ENCODE measurements at places on chromosomes 3 and 15. TPM values are rescaled to one million over a fixed set of nuclear protein-coding genes. Genes with fewer than 3 reads are reported as not detected.

DNA sequence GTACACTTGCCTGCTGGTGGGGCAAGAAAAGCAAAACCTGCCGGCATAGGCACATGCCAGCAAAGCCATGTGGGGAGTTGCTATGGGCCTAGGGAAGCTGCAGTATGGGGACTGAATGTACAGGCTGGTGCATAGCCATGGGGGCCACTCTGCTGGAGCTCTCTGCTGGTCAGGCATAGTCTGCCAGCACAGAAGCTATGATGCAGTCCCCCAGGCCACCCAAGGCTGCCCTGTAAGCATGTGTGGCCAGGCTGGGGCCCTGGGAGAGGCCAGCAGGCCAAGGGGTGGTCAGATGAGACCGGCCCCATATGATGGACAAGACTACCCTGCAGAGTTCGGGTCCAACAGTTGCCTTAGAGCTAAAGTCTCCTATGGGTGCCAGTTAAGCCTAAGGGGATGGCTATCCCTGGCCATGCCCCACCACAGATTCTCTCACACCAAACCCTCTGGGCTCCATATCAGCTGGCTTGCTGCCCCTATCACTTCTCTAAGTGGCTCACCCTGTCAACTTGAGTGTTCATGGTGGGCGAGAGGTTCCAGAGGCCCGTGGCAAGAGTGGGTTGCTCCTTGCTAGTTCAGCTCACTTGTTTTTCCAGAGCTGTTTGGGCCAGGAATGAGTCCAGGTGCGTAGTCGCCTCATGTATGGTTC, 41.8 kb downstream of the CEP63 start:
- DNase-seq = no peak

GRCh38 chr15:73906346-73907034, 19.8 kb upstream of the LOXL1 start:
- DNase-seq = no peak

- no peak for DNase-seq
Measured at GRCh38 chr3:110062716-110063115, 725.4 kb upstream of the DPPA4 start.

DNA sequence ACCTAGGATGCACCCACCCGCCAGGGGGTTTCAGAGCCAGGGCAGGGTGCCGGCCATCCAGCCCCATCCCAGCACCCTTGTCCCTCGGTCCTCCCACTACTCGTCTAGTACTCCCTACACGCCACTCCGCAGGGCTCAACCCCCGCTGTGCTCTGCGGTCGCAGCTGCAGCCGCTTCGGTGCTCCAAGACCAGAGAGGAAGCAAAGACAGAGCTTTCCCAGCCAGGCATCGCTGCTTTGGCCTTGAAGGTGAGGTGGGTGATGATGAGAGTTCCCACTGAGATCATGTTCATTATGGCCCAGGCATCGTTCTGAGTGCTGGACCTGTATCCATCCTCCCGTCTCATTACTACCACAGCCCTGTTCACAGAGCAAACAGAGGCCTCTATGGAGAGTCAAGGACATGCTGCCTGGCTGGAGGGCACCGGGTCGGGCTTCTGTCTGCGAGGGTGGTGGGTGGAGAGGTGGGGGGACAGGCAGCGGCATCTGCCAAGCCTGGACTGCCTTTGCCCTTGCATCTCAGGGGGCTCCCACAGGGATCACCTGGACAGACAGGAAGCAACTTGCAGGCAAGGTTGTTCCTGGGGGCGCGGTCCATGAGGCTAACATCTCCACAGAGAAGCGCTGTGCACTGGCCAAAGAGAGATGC, 66.9 kb downstream of the KLF13 start:
- DNase-seq = peak; percentile 25

- no peak for DNase-seq
Measured at GRCh38 chr15:99202176-99202552, 47.2 kb downstream of the TTC23 start.

The MAGEL2 gene
- total RNA-seq = not detected

The LTK gene
- total RNA-seq = 0.11 TPM

The LSMEM2 gene
- total RNA-seq = not detected

All from OCI-LY7 (cell line).